ENCODE measurements at places on chromosomes 4 and X. TPM values are rescaled to one million over a fixed set of nuclear protein-coding genes. Genes with fewer than 3 reads are reported as not detected.

CXCL13 gene
- not detected for total RNA-seq

GPM6B gene
- 95.4 TPM for total RNA-seq

STK26 gene
- total RNA-seq = 123 TPM

EPHA5 gene
- total RNA-seq = 0.12 TPM

GRCh38 chr4:71288875-71289274 lies 49.9 kb upstream of the SLC4A4 start:
- no peak overlapping the region for H3K4me3 ChIP-seq
- no peaks in the 10 kb centered on the region for H3K4me1 ChIP-seq
- no peaks in the 10 kb centered on the region for H3K36me3 ChIP-seq
- DNase-seq = no peak
- no peak overlapping the region for H3K27ac ChIP-seq

GRCh38 chr4:182842759-182843390 lies 74.3 kb downstream of the DCTD start:
- no peaks in the 10 kb centered on the region for H3K36me3 ChIP-seq
- no peaks in the 10 kb centered on the region for H3K27me3 ChIP-seq
- no peak overlapping the region for H3K4me3 ChIP-seq
- H3K4me1 ChIP-seq = peaks cover 4% of the 10 kb centered on the region

GRCh38 chr4:38046727-38047489 lies 86.7 kb downstream of the PTTG2 start:
- peak; percentile 67 for DNase-seq
- no peaks in the 10 kb centered on the region for H3K27me3 ChIP-seq
- H3K4me3 ChIP-seq = no peak overlapping the region

- no peaks in the 10 kb centered on the region for H3K36me3 ChIP-seq
- no peak overlapping the region for H3K4me3 ChIP-seq
- H3K27me3 ChIP-seq = no peaks in the 10 kb centered on the region
- no peak overlapping the region for H3K27ac ChIP-seq
- no peak for DNase-seq
Observed at GRCh38 chr4:23973308-23973855, 83.5 kb upstream of the PPARGC1A start.
